ENCODE measurements at places on chromosomes 7 and 10. TPM values are rescaled to one million over a fixed set of nuclear protein-coding genes. Genes with fewer than 3 reads are reported as not detected.

Gene PDE6C
- polyA plus RNA-seq = 3.5 TPM

Gene FAM24B
- polyA plus RNA-seq = 8.5 TPM

Gene PRKAR2B
- polyA plus RNA-seq = 72.4 TPM

Gene IGF2BP3
- 18.8 TPM for polyA plus RNA-seq

Gene RBP3
- 0.41 TPM for polyA plus RNA-seq

Gene EBF3
- polyA plus RNA-seq = 149 TPM

Gene GRM8
- 19.2 TPM for polyA plus RNA-seq

Gene OR2A42
- 0.11 TPM for polyA plus RNA-seq

Gene ZNF25
- polyA plus RNA-seq = 40.4 TPM

Gene SPDYE5
- polyA plus RNA-seq = 2.0 TPM

Gene HTR5A
- polyA plus RNA-seq = 6.3 TPM

Gene SUN3
- not detected for polyA plus RNA-seq

Gene FAM25A
- not detected for polyA plus RNA-seq

Gene C7orf57
- 4.5 TPM for polyA plus RNA-seq

Gene GRM3
- 27.2 TPM for polyA plus RNA-seq

Gene ADAM22
- polyA plus RNA-seq = 35.3 TPM

Gene DMTF1
- 140 TPM for polyA plus RNA-seq

Gene MAGI2
- 52.7 TPM for polyA plus RNA-seq

Gene SEMA3E
- 5.8 TPM for polyA plus RNA-seq

Gene MUC12
- 1.9 TPM for polyA plus RNA-seq

Data from spinal cord (tissue), 10 donors.